ENCODE measurements at places on chromosomes 1 and 21.

GRCh38 chr1:88327391-88328267, 356.4 kb upstream of the PKN2 start:
- DNase-seq = no peak

GRCh38 chr1:92043621-92044020, 13.8 kb downstream of the EPHX4 start:
- no peak for DNase-seq

GRCh38 chr1:119959268-119960220, 63.2 kb upstream of the ADAM30 start:
- no peak for DNase-seq

GRCh38 chr21:15272591-15272990, 207.8 kb upstream of the NRIP1 start:
- DNase-seq = no peak

DNA sequence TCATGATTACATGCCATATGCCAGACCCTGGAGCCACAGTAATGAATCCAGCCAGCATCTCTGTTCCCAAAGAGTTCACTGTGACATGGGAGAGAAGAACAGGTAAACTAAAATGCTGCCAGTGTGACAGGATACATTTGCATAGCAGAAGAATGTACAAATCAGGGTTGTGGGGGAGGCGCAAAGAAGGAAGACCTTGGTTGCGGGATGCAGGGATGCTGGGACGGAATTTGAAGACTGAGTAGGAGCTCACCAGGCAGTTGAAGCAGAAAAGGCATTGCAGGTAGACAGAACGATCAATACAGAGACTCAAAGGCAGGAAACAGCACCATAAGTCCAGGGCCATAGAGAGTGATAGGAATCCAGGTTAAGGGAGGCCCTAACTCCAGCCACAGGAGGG, 180.3 kb upstream of the ZC3H12A start:
- DNase-seq = no peak

DNA sequence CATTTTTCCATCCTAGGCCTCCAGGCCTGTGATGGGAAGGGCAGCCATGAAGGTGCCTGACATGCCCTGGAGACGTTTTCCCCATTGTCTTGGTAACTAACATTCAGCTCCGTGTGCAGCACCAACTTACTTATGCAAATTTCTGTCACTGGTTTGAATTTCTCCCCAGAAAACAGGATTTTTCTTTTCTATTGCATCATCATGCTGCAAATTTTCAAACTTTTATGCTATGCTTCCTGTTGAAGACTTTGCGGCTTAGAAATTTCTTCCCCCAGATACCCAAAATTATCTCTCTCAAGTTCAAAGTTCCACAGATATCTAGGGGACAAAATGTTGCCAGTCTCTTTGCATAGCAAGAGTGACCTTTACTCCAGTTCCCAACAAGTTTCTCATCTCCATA, 25.2 kb upstream of the SELE start:
- no peak for DNase-seq

DNA sequence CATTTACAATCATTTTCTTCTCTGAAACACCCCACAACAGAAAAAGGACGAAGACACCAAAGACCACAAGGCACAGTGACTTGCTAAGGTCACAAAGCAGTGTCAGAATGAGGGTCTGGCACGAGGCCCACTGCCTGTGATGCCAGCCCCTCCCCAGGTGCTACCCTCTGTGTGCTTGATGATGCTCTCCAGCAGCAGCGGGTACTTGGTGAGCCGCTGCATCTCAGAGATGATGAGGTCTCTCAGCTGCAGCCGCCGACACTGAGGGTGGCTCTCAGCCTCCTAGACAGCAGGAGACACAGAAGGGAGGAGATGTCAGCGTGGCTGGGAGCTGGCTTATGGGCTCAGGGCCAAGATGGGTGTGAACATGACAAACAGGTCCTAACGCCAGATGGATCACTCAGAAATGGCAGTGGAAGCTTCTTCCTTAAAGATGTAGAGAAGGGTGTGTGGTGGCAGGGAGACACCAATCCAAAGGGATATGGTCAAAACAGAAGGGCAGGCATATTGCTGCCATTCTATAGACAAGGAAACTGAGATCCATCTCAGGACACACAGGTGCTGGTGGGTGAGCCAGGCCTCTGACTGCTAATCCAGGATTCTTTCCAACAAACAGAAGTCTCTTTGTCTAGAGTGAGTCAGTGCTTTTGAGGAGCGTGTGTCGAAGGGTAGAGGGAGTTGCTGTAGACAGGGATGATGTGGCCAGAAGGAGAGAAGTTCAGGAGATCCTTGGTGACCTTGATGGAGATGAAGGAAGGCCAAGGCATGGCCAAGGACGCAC, 25.6 kb downstream of the LRRC71 start:
- DNase-seq = no peak

DNA sequence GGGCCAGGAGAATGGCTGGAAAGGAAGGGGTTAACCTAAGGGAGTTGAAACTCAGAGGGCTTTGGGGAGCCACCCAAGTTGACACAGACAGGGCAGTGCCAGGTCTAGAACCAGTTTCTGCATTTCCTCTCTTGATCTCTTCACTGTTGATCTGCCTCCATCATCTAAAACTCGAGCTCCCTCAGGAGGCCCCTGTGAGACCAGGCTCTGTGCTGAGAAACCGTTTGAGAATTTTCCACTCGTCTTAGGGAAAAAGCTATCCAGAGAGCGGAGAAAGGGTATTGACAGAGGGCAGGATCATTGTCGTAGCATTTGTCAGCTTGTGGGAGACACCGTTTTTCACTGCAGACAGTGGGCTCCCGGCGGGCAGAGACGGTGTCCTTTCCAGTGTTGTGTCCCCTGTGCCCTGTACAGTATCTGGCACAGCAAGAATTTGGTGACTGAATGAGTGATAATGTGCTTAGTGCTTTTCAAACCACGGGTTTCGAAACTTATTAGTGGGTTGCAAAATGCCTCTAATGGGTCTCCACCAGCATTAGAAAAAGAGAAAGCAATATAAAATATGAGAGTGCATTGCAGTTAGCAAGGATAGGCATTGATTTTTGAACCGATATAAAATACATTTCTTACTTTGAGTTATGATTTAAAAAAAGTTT, 31.1 kb downstream of the PROK1 start:
- DNase-seq = no peak

- DNase-seq = no peak
These were observed 34.8 kb downstream of the SLX9 start for GRCh38 chr21:44974676-44975075.

- DNase-seq = no peak
These were observed 384.3 kb downstream of the LRRIQ3 start for GRCh38 chr1:73813716-73814115.
